ENCODE measurements at places on chromosomes 7 and 10.

DNA sequence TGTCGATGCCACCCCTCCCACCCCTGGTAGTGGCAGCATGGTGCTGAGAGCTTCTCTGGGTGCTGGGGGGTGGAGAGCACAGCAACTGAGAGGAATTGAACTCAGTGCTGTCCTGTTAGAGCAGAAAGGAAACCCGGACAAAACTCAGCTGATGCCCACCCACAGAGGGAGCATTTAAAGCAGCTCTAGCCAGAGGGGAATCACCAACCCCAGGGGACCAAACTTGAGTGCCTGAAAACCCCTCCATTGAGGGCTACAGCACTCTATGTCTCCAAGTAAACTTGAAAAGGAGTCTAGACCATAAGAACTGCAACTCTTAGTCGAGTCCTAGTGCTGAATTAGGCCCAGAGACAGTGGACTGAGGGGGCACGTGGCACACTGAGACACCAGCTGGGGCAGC, 16.8 kb upstream of the FOXI2 start:
- DNase-seq, result no peak

DNA sequence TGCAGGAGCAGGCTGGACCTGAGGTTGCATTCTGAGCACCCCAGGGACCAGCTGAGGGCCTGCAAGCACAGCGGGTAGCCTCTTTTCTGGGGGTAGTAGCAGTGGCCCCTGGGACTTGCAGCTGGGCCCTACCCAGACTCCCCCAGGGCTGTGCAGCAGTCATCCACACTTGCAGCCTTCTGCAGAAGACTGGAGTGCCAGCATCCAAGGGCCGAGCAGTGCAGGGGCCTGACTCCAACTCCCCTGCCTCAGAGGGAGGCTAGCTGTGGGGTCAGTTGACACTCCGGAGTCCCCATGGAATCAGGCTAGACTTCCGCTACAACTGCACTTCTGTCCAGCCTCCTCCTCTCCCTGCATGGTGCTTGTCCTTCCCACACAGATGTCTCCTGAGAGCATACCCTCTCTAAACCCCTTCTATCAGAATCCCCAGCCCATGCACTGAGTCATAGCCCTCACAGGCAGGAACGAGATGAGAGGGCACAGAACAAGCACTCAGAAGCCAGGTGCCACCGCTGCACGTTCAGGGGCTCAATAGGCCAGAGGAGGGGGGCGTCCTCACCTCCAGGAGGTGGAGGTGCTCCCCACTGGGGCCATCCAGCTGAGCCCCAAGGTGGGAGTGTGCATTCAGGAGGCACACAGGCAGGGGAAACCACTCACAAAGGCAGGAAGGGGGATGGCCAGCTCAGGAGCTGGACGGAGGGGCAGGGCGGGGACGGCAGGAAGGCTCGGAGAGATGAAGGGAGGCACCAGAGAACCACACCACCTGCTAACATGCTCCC, 7.5 kb downstream of the RASGEF1A start:
- DNase-seq, result no peak

DNA sequence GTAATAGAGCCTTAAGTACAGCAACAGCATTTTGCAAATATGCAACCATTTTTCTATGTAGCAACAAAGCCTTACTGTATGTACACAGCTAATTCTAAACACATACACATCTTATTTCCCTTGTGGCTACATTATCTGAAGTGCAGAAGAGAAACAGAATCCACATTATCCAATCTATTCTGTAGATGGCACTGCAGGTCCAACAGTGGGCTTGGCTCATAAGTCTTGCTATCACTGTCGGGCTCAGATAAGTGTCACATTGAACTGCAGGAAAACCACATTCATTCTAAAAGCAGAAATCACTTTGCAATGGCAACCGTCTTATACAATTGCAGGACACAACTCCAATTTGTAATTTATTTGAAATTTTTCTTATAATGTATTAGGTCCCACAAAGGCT, 109.8 kb upstream of the NOBOX start:
- DNase-seq, result no peak

DNA sequence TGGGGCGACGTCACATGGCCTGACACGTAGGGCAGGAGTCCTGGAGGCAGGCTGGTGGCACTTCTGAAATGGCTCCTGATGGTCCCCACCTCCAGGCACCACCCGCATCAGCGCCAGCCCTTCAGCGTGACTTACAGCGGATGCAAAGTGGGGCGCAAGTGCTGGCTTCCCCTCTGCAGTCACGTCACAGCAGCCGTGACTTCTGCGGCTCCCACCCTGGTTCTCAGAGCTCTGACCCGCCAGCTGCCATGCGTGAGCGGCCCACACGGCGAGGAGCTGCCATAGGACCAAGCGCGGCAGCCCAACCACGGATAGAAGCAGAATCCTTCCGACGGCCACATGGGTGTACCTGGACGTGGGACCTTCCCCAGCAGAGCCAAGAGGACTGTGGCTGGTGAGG, 159.0 kb downstream of the ELFN1 start:
- DNase-seq, result no peak

DNA sequence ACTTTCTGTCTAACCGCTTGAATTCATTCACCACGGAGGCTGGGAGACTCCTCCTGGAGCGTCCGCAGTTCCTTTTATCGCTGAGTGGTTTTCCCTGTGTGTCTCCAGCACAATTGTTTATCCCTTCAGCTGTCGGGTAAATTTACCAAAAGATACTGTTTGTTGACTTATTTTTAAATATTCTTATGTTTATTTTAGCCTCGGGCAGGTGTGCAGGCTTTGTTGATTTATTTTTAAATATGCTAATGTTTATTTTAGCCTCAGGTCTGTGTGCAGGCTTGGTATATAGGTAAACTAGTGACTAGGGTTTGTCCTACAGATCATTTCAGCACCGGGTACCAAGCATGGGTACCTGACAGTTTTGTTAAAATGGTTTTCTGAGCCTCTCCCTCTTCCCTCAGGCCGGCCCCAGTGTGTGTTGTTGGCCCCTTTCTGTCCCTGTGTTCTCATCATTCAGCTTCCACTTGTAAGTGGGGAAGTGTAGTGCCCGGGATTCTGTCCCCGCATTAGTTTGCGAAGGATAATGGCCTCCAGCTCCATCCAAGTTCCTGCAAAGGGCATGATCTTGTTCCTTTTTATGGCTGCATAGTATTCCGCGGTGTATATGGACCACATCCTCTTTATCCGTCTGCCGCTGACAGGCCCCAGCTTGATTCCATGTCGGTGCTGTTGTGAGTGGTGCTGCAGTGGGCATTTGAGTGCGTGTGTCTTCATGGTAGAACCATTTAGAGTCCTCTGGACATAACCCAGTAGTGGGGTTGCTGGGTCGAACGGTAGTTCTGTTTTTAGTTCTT, 5.3 kb downstream of the GET4 start:
- DNase-seq, result no peak

DNA sequence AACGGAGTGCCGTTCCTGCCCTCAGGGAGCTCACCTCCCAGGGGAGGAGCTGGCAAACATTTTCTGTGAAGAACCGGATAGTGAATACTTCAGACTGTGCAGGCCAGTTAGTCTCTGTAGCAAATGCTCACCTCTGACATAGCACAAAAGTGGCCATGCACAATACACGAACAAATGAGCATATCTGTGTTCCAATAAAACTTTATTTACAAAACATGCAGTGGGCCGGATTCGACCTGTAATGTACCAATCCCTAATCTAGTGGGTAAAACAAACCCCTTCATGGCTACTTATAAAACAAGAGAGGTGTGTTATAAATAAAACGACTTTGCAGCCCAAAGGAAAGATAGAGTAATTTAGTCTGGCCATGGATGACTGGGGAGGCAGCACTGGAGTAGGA, 48.7 kb downstream of the KCNMA1 start:
- DNase-seq, result no peak

DNA sequence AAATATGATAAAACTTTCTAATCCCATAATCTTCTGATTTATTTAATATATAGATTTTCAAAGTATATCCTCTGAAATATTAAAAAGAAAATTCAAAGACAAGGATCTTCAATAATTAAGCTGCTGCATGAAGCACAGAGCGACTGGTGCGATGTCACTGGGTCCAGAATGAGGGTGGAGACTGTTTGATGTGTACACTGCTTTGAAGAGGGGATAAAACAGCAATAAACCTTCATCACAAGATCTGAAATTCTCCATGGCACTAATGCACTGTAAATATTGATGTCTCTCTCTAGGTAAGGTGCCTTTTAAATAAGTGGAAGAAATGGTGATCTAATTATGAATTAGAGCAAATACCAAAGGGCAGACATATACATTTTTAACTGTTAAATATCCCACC, 337.8 kb downstream of the PARD3 start:
- no peak for DNase-seq

- no peak for DNase-seq
Measured at GRCh38 chr10:91629715-91630549, 2.9 kb downstream of the PPP1R3C start.

GRCh38 chr7:122896509-122896908, 10.2 kb upstream of the CADPS2 start:
- DNase-seq, result no peak

DNA sequence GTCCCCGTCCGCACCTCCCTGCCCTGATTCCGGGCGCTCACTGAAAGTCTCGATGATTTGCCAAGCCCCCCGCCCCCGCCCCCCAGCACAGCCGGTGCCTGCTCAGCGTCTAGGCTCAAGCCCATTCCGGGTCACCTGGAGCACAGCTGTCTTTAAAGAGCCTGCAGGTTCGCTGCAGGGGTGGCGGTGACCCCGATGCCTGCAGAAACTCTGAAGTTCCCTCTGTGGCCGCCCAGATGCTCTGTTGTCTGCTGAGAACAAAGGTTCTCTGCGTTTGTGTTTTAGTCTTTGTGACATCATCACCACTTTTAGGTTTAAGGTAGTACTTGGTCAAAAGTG, 780 bp downstream of the VENTX start:
- no peak for DNase-seq

- no peak for DNase-seq
Measured at GRCh38 chr7:20651960-20652544, 36.6 kb downstream of the ABCB5 start.

DNA sequence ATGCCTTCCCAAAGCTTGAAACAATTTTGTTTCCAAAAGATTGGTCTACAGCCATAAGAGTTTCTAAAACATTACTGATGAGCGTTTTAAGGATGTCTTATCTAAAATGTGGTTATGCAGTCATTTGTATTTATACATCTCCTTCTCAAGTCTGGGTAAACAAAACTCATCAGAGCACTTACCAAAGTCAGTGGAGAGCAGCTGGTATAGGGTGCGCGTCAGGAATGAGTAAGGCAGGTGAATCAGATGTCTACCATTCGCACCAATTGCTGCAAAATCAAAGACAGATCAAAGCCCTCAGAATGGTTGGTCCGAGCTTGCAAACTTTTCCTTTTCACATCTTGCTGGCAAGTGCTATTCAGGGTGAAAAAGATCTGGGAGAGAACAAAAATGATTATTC, 65.6 kb upstream of the FAM171A1 start:
- DNase-seq, result no peak

DNA sequence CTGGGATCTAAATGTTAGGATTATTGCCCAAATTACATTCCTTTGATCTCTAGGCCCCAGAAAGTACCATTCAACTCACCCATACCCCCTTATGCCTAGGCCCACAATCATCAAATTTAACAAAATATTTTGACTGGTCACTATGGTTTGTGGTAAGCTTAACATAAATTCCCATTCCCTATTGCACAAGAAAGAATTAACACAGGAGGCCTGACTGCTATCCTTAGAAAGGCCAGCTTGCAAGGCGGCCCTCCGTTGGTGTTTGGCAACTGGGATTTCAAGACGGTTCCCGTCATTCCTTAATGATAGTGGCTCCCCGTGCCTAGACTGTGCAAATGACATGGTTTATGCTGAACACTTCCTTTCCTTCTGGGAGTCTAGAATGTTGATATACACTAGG, 29.6 kb downstream of the ARHGAP21 start:
- DNase-seq, result no peak

DNA sequence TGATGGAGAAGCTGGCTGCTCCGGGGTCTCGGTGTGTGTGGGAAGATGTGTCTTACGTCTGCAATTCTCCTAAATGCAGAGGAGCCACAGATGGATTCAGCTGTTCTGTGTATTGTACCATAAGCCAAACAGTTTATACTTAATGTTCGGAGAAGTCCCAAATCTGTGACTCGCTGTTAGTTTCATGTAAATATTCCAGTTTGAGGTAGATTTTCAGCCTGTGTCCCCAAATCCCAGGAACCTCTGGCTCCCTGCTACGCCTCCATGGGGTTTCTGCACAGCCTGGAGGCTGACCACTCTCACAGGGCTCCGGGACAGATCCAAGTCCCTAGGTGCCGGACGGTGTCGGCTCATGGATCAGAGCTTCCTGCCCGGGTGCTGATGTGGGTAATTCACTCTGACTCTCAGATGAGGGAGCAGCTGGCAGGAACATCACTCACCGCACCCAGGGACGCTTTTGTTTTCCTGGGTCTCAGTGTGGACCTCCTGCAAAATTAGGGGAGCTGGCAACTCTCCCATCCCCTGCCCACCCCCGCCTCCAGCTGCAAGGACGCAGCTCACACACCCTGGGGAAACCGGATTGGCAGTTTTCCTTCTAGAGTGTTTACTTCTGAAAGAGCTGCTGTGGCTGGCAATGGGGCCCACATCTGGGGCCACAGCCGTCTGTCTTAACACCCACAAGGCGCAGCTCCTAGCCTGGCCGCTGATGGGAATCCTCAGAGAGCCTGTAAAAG, 421.1 kb upstream of the FOXK1 start:
- no peak for DNase-seq

GRCh38 chr7:36982766-36983165, 258.5 kb upstream of the AOAH start:
- no peak for DNase-seq

GRCh38 chr7:120395526-120396019, 122.6 kb downstream of the KCND2 start:
- no peak for DNase-seq

GRCh38 chr7:91319351-91319750, 55.1 kb downstream of the FZD1 start:
- DNase-seq, result no peak

DNA sequence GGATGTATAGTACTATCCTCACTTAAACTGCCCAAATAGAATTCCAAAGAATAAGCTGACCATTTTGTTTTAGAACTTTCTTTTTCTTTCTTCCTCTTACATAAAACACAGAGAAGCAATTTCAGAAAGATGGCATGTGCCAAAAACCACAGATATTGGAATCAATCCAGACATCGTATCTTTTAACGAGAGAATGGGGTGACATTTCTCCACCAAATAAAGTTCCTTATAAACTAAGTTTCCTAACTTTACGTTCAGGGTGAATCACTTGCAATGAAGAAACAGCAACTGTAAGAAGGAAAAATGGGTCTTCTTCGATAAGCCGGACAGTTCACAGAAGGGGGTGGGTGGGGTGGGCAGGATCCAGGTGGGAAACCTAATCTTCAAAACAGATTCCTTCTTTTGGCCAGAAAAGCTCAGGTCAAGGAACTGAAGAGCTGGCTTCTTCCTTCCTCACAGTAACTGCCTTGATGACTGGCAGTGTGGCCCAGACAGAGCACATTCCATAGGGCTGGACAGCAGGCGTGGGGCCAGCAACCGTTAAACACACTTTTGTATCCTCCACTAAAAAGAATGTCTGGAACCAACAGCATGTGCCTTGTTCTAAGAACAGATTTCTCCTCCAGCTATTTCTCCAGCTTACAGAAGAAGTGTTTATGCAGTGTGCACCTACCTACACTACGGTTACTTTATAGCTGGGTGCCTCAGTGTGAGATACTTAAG, 31.5 kb downstream of the CREB3L2 start:
- no peak for DNase-seq

GRCh38 chr7:134435161-134435920, 23.6 kb downstream of the AKR1B1 start:
- DNase-seq, result no peak
